ENCODE measurements at places on chromosomes 2 and 18.

DNA sequence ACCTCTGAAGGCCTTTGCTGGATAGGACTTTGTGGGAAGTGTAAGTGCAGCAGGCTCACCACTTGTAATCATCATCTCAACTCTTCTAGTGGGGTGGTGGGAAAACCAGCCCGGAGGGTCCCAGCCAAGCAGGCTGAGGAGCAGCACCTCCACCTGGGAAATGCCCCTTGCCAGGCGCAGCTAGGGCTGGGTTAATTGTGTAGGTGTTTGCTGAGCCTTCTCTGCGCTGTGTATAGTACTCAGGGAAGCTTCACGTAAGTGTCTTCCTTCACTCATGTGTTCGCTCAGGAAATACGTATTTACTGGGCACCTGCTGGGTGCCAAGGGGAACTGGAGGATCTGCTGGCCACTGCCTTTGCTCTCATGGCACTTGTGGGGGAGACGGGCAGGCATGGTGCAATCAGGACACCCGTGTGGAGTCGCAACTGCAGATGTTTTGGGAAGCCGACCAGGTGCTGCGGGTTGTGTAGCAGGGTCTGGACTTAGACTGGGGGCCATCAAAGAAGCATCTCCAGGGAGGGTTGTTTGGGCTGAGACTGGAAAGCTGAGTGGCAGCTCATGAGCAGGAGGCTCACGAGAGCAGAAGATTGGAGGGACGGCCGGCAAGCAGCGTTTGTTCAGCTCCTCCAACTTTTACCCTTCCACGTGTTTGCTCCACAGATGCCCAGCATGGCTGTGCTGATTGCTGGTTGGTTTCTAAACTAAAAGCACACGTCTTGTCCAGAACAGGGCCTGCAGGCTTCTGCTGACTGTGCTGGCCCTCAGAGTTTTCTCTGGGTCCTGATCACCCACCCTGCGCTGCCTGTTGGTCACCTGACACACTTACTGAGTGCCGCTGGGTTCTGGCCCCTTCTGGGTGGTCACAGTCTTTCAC is 164.6 kb downstream of the LDLRAD4 start:
- DNase-seq: no peak

- no peak for DNase-seq
Measured at GRCh38 chr2:239522002-239522739, 121.4 kb upstream of the HDAC4 start.

DNA sequence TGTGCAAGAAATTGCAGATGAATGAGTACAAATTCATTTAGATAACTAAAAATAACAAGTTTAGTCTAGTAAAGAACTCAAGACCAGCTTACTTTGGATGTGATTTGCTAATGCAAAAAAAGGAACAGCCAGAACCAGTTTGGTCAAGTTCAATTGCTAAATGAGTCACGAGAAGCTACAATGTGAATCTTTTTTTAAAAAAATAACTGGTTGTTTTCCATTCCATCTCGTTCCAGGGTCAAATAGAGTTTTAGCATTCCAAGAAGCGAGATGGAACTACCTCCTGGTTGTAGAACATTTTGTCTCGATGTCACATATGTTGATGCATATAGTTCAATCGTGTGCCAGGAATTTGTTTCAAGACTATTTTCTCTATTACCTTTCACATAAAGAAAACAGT is 65.0 kb upstream of the IKZF2 start:
- no peak for DNase-seq

- no peak for DNase-seq
Measured at GRCh38 chr2:47095349-47096020, 59.6 kb downstream of the STPG4 start.

DNA sequence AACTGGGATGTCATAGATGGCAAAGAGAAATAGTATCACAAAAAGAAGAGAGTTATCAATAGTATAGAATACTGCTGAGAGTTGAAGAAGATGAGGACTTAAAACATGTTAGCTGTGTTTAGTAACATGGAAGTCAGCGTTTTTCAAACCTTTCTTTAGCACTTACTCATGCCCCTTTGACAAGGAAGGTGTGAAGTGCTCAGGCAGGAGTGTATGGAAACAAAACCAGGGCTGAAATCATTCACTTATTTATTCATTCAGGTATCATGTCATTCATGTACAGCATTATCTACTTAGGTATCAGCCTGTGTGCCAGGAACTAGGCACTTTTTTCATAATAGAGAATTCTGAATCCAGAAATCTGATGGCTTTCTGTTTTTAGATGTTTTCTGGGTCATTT is 27.2 kb downstream of the CD28 start:
- DNase-seq: no peak

GRCh38 chr2:122634920-122635319 is 879.5 kb downstream of the TSN start:
- no peak for DNase-seq

- DNase-seq: no peak
Measured at GRCh38 chr2:106584304-106584954, 97.3 kb downstream of the CD8B2 start.

DNA sequence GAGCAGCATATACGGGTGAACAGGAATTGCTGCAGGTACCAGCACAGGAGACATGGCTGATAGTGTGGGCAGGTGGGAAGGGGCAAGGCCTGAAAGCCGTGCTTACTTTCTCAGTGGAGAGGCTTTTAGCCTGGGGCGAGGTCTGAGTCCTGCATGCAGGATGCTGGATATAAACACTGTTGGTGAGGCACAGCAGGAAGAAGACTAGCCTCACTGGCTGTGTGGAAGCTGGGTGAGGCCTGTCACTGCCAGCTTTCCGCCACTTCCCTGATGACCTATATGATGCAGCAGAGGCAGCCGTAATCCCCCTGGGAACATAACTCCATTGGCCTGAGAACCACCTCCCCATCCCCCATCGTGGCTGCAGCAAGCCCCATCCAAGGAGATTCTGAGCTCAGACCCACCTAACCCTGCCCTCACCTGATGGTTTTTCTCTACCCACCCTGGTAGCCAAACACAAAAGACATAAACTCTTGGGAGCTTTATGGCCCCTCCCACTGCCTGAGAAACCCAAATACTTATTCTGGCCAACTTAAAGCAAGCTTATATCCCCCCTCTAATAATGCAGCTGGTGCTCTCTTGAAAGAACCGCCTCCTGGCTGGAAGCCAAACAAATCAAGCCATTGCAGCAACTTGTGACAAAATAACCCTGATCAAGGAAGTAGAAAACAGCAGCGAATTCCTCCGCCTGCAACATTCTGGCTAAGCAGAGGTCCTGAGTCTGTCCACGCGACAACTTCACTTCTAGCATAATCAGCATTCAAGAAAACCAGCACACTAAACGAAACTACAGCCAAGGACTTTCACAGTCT is 54.6 kb upstream of the DSC1 start:
- no peak for DNase-seq

- peak; percentile 21 for DNase-seq
Measured at GRCh38 chr2:67649331-67650261, 252.5 kb downstream of the ETAA1 start.

- DNase-seq: no peak
Measured at GRCh38 chr2:54725343-54726099, 2.1 kb downstream of the EML6 start.

DNA sequence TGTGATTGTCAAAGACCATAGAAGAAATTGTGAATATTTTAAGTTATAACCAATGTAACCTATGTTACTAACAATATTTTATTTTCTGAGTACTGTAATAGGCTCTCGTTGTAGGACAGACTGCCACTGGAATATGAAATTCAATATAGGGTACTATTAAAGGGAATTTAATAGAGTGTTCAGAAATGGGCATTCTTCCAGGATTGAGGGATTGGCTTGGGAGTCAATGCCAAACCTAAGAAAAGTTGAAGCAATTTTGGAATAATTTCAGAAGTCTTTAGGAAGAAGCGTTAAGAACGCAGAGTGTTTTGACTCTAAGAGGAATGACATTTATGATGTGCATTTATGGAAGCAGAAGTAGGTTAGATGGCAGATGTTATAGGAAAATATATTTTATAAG is 79.0 kb downstream of the ACVR2A start:
- no peak for DNase-seq

GRCh38 chr2:12506846-12507245 is 209.9 kb upstream of the TRIB2 start:
- no peak for DNase-seq

DNA sequence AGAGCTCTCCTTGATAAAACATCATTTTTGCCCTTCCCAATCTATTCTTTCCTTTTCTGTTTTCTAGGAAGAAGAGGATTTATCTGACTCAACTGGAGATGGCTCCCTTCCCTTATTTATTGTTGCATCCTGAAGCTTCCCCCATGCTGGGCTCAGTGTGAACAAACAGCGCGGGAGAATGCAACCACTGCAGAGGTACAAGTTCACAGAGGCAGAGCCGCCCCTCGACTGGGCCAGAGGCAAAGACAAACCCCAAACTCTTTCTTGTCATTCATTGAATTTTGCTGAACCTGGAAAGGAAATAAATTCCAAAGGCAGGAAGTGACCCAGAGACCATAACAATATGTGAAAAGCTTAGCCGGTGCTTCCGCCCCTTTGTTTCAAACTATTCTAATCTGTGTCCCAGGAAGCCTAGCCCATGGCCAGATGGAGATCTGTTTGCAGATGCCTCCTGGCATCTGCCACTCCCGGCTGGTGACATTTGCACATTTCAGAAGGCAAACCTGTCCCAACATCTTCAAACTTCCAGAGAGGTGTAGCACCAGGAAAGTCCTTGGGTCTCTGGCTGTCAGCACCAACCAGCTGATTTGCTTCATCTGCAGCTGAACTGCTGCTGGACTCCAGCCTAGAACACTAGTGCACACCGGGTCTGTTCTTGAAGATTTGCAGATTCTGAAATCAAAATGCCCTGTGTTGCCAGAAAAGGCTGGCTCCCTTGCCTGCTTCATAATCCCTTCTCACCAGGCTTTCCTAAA is 79.4 kb upstream of the MAP4K3 start:
- no peak for DNase-seq

GRCh38 chr2:127118038-127118437 is 11.1 kb upstream of the BIN1 start:
- DNase-seq: no peak

DNA sequence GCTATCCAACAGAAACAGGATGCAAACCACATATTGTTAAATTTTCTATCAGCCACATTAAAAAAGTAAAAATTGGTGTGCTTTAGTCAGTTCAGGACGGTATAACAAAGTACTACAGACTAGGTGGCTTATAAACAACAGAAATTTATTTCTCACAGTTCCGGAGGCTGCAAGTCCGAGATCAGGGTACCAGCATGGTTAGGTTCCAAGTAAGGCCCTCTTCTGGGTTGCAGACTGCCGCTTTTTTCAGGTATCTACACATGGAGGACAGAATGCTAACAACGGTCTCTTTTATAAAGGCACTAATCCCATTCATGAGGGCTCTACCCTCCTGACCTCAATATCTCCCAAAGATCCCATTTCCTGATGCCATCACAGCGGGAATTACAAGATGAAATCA is 10.5 kb downstream of the SMAD2 start:
- DNase-seq: no peak

DNA sequence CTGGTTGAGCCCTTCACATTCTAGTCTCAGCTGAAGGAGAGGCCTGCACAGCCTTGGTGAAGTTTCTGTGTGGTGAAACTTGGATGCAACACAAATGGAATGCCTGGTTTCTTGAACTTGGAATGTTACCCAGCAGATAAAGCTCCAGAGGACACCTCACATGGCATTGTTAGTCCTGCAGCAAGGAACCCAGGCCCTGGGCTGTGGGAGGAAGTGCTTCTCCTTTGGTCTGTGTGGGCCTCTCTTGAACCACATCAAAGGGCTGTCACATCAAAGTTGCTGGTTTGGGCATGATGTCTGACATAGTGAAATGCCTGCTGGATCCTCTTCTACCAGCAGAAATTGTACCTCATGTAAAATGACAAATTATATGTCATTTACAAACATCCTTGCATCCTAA is 198.5 kb downstream of the FHOD3 start:
- no peak for DNase-seq

- no peak for DNase-seq
Measured at GRCh38 chr2:174327021-174327840, 7.5 kb upstream of the SP9 start.

DNA sequence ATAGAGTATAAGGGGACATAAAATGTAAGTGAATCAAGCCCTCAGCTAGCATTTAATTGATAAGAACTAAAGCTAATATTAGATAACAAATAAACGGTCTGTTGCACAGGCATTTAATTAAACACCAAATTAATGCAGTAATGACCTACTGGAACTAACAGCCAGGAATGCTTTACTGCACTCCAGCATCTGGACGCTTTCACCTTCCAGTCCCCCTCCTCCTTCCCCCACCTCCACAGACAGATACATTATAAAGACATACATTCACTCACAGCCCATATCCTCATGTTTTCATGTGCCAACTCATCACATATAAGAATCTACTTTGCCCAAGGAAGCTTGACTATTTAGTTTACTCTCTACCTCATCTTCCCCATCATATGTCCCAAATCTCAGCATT is 337.4 kb upstream of the PIK3C3 start:
- DNase-seq: no peak

DNA sequence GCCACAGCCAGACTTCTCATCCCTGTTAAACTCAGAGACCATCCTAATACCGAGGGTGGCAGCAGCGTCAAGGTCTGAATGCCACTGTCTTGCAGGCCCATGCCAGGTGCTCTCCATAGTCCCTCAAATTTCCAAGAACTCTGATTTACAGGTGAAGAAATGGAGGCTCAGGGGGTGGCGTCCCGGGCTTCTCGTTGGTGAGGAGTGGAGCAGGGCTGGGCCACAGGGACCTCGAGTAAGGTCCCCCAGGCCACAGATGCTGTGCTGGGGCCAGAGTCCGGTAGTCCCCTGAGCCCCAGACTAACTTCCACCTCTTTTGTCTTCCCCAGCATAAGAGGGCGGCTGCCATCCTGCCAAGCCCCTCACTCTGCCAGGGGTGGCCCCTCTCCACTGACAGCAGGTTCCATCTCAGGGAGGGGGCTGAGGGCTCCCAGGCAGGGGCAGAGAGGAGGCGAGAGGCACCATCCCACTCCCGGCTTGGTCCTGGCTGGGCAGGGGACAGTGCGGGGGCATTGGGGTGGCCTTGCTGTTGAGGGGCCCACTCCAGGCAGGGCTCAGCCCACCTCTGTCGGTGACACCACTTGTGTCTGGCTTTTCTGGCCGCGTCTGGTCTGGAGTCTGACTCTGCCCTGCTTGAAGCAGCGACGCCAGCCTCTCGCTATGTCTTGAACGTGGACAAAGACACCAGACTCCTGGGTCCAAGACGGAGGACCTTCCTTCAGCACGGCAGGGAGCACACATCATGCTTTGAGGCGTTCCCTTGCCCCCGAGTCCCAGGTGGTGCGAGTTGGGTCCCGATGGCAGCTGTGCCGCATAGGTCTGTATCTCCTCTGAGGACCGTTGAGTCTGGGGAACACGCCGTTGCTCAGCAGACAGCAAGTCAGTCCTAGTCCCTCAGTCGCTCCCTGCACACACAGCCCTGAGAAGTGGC is 15.9 kb upstream of the KLHL30 start:
- no peak for DNase-seq

DNA sequence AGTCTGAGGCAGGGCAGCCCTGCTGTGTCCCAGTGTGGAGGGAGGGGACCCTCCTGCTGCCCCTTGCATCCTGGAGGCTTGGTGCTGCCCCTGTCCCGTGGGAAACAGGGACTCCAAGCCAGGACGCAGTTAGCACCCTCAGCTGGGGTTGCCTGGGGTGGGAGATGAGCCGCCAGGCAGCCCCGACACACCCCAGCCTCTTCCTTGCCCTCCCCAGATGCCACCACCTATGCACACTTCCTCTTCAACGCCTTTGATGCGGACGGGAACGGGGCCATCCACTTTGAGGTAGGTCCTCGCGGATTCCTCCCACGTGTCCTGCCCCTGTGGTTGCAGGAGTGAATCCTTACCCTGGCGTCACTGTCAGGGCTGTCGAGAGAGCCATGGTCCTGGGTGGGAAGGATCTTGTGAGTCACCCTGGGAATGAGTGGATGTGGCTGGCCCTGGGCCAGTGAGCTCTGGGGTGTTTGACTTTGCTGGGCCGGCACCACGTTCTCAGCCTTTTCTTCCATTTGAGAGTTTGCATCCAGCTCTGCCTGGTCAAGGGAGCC is 27.5 kb upstream of the FAHD2A start:
- DNase-seq: no peak
